ENCODE measurements at places on chromosomes 13 and 19.
A peak's percentile ranks its signal among the peaks of the same experiment; 100 is the strongest.

- DNase-seq = peak; percentile 65
Measured at GRCh38 chr13:19782049-19782726, 557 bp downstream of the PSPC1 start.

- no peak for DNase-seq
Measured at GRCh38 chr19:51511353-51511752, 9.8 kb upstream of the SIGLEC12 start.

DNA sequence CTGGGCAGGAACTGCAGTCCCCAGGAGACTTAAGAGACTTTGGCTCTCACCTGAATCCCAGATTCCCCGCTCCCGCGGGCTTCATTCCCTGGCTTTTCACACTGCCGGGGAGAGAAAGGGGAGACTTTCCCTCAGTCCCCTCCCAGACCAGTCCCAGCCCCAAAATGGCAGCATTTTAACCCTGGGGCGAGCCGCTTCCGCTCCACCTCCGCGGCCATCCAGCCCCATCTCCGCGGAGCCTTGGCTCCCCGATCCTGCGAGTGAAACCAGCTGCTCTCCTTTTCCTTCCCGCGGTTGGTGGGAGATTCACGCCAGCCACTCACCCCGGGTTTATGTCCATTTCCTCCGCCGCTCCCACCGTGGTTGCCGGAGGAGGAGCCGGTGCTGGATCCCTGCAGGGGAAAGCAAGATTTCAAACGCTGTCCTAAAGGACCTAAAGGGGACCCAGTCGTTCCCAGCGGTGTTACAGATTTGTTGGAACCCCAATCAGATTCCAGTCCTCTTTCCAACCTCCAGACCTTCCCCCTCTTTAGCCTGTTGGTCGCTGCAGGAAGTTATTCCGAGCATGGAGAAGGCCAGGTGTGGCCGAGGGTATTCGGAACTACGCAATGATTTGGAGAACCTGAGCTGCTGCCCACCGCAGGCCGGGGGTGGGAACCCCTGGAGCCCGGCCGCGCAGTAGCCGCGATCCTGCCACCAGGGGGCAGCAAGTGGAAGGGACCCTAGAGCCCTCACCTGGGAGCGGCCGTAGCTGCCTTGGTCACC, 3.4 kb downstream of the DMKN start:
- peak; percentile 56 for DNase-seq

GRCh38 chr19:11199517-11199916, 2.2 kb upstream of the KANK2 start:
- no peak for DNase-seq

GRCh38 chr13:59178344-59178743, 985.4 kb downstream of the DIAPH3 start:
- peak; percentile 0 for DNase-seq

- DNase-seq = peak; percentile 72
Measured at GRCh38 chr19:49687566-49688316, 1.7 kb upstream of the ADM5 start.

- no peak for DNase-seq
Measured at GRCh38 chr19:49829721-49830120, 11.6 kb downstream of the MED25 start.

GRCh38 chr19:5439452-5439851, 15.8 kb upstream of the ZNRF4 start:
- DNase-seq = no peak

DNA sequence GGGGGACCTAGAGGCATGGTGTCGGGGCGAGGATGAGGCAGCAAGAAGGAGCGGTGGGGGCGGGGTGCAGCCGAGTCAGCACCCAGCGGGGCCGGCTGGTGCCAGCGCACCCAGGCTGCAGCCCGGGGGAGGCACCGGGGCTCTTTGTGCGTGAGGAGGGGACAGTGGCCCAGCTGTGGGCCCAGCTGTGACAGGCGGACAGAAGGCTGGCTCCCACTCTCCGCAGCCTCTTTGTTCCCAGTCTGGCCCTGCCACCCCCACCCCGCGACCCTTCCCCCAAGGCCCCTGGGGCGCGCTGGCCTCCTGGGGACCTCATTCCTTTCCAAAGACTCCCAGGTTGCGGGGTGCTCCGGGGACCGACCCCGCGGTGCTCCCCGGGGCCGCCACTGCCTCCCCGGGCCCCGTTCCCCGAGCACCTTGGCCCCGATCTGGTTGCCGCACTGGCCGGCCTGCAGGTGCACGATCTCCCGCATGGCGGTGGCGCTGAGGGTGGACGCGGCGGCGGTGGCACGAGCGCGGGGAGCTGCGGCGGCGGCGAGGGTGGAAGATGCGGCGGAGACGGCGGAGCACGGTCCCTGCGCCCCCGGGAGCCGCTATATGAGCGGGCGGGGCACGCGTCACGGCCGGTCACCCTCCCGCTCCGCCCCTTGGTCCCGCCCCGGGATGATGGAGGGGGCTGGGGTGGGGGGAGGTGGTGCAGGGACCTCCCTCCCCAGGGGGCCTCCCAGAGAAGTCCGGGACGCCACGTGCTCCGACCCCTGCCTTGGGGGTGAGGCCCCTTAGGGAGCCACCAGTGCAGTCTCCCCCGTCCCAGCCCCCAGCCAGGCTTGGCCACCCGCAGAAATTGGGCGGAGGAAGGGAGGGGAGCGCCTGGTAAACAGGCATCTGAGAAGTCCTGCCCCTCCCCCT, at the start of gene TUBB4A:
Gene TUBB4A (minus strand): TSS at position 570 of the 909 bp plus-strand sequence. CDS start 97 bp downstream, at position 473.
- DNase-seq = no peak

Measured in EH (cell line).